ENCODE measurements at places on chromosomes 6 and 20. TPM values are rescaled to one million over a fixed set of nuclear protein-coding genes. Genes with fewer than 3 reads are reported as not detected.
A peak's percentile ranks its signal among the peaks of the same experiment; 100 is the strongest.

Gene PSMB8
- total RNA-seq, result 154 TPM

- DNase-seq, result peak; percentile 19
- H3K36me3 ChIP-seq, result no peaks in the 10 kb centered on the region
- H3K4me1 ChIP-seq, result no peaks in the 10 kb centered on the region
- no peak overlapping the region for H3K27ac ChIP-seq
- H3K27me3 ChIP-seq, result peaks cover 44% of the 10 kb centered on the region
- H3K4me3 ChIP-seq, result peak overlapping the region; percentile 45
Observed at GRCh38 chr6:149964308-149965193, 808 bp downstream of the ULBP1 start.

- H3K36me3 ChIP-seq, result no peaks in the 10 kb centered on the region
- H3K27me3 ChIP-seq, result no peaks in the 10 kb centered on the region
- peak overlapping the region; percentile 90 for H3K27ac ChIP-seq
- peak; percentile 71 for DNase-seq
Observed at GRCh38 chr20:32484225-32484957, 100.7 kb downstream of the NOL4L start.

GRCh38 chr6:132003516-132004178 is 52.5 kb upstream of the CCN2 start:
- no peak overlapping the region for H3K4me3 ChIP-seq
- H3K27ac ChIP-seq, result no peak overlapping the region
- DNase-seq, result no peak

DNA sequence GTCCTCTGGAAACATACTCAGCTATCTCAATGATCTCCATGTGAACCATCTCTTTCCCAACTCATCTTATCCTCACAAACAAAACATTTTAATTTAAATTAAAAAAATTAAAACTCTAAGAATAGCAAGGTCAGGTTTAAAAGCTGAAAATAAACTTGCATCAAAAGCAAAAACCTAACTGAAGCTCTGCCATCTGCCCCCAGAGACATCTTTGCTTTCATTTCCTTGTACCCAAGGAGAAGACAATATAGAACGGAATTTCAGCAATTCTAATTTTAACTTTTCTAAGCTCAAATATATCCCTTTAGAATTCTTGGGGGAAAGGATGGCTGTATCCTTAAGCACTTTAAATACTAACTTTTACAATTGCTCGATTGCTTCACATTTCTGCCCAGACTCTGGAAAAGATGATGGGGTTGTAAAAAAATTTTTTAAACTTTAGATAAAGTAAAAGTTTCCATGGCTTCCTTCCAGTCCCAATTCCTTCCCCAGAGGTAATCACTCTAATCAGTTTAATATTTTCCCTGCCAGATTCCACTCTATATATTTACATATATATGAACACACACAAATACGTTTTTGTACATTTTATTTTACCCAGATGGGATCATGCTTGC is 69.2 kb upstream of the SMIM29 start:
- H3K36me3 ChIP-seq, result no peaks in the 10 kb centered on the region
- no peak overlapping the region for H3K4me3 ChIP-seq
- no peaks in the 10 kb centered on the region for H3K4me1 ChIP-seq
- H3K27me3 ChIP-seq, result no peaks in the 10 kb centered on the region

GRCh38 chr6:154504865-154505449 is 5.5 kb downstream of the CNKSR3 start:
- H3K4me1 ChIP-seq, result no peaks in the 10 kb centered on the region
- no peaks in the 10 kb centered on the region for H3K36me3 ChIP-seq
- H3K4me3 ChIP-seq, result no peak overlapping the region
- H3K27me3 ChIP-seq, result no peaks in the 10 kb centered on the region
- DNase-seq, result peak; percentile 6
- H3K27ac ChIP-seq, result no peak overlapping the region

DNA sequence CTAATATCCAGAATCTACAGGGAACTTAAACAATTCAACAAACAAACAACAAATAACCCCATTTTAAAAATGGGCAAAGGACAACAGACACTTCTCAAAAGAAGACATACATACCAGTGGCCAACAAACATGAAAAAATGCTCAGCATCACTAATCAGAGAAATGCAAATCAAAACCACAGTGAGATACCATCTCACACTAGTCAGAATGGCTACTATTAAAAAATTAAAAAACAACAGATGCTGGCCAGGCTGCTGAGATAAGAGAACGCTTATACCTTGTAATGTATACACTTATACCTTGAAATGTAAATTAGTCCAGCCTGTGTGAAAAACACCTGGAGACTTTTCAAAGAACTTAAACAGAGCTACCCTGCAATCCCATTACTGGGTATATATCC is 166.8 kb downstream of the IBTK start:
- H3K27me3 ChIP-seq, result no peaks in the 10 kb centered on the region
- no peak for DNase-seq
- H3K4me1 ChIP-seq, result no peaks in the 10 kb centered on the region
- H3K4me3 ChIP-seq, result no peak overlapping the region

- no peaks in the 10 kb centered on the region for H3K27me3 ChIP-seq
- H3K36me3 ChIP-seq, result no peaks in the 10 kb centered on the region
- H3K27ac ChIP-seq, result no peak overlapping the region
- H3K4me1 ChIP-seq, result no peaks in the 10 kb centered on the region
- DNase-seq, result no peak
Observed at GRCh38 chr6:5403609-5404008, 142.3 kb downstream of the FARS2 start.

- DNase-seq, result no peak
- H3K4me3 ChIP-seq, result no peak overlapping the region
- no peaks in the 10 kb centered on the region for H3K36me3 ChIP-seq
- H3K27me3 ChIP-seq, result no peaks in the 10 kb centered on the region
- H3K27ac ChIP-seq, result no peak overlapping the region
- H3K4me1 ChIP-seq, result no peaks in the 10 kb centered on the region
Observed at GRCh38 chr6:107692351-107692750, 131.8 kb downstream of the SCML4 start.

GRCh38 chr20:45827030-45827652 is at the start of gene TNNC2:
Gene TNNC2, minus strand, starts transcription at chr20:45827312. Its CDS starts 64 bp downstream, at chr20:45827248.
- H3K27ac ChIP-seq, result no peak within 1 kb of the TSS
- no peak within 1 kb of the TSS for H3K4me3 ChIP-seq
- no peak for DNase-seq
- H3K27me3 ChIP-seq, result no peaks in the 10 kb centered on the region

DNA sequence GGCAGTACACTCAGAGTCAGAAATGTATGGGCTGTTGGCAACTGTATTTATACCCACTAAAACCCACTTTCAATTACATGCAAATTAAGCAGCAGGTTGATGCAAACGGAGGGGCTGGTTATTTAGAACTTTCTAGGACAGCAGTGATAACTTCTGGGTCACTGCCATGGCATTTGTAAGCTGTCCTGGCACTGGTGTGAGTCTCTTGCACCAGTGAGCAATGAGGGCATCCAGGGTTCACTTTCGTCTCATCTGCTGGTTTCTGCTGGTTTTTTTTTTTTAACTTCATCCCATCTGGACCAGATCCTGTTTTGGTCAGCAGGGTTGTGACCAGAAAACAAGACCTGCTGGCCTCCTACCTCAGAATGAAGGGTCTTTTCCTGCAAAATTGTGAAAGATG is 49.2 kb downstream of the CDH26 start:
- H3K4me3 ChIP-seq, result no peak overlapping the region
- no peaks in the 10 kb centered on the region for H3K4me1 ChIP-seq
- no peak for DNase-seq
- no peaks in the 10 kb centered on the region for H3K36me3 ChIP-seq
